ENCODE measurements at places on chromosomes 2 and 18.

DNA sequence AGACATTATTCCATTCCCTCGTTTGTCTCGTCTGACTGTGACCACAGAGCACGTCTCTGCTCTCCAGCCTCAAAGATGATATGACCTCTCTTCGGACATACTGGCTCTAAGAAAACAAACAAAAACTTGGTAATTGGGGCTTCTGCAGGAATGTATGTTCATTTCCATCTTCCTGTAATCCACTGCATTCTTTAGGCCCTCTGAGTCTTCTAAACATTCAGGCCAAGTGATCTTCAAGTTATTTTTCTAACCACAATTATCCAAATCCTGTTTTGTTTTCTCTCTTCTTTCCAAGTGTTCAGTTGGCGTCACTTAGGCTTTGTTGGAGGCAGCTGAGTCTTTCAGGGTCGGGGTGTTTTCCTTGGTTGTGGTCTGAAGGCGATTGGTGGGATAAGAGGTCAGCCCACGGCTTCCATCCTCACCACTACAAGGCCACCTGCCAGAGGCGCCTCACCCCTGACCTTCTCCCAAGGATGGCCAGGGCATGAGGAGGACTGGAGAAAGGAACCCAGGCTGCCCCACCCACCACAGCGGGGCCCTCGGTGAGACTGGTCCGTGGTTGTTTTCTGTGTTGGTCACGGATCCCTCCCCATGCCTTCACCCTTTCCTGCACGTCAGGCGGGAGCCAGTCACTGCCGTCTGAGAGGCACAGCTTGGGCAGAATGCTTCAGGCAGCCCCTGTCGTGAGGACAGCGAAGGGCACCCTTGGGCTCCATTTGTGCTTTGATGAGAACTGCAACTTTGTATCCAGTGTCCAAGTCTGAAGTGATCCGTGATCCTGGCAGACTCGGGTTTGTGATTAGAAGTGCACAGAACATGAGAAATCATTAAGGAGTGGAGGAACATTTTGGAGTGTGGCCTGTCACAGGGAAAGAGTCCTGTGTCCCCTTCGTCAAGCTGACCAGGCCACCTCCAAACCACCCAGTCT lies 88.6 kb upstream of the FHL2 start:
- no peak for DNase-seq

GRCh38 chr18:39587586-39587985 lies 2022.0 kb upstream of the CELF4 start:
- DNase-seq = no peak

- DNase-seq = no peak
Observed at GRCh38 chr2:165810418-165810817, 16.4 kb upstream of the GALNT3 start.

- DNase-seq = no peak
Observed at GRCh38 chr2:112198780-112199179, 56.1 kb downstream of the ZC3H8 start.

GRCh38 chr2:67712484-67712883 lies 315.4 kb downstream of the ETAA1 start:
- no peak for DNase-seq

GRCh38 chr2:74226648-74227213 lies 28.3 kb downstream of the MTHFD2 start:
- no peak for DNase-seq

DNA sequence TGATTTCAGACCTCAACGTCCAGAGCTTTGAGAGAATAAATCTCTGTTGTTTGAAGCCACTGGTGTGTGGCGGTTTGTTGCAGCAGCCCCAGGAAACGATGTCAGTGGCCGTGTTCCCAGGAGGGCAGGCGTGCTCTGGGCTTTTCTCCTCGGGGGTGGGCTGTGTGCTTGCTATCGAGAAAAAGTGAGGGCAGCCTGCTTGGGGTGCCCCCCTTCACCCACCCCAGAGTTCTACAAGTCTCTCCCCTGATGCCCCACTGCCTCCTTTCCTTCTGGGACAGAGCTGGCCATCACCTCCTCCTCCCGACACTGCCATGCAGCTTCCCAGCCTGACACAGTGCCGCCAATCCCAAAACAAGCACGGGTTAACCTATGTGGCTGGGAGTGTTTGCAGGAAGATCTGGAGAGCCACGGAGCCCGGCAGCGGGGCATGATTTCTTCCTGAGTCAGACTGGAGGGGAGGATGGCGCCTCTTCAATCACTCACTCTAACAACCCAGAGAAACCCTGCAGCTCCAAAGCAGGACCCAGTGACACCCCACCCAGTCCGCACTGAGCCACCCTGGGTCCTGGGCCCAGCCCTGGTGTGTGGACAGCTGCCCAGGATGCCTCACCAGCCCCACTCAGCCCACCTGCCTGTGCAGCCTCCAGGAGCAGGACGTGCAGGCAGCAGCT lies 213.7 kb upstream of the RAB6C start:
- DNase-seq = no peak

- no peak for DNase-seq
Observed at GRCh38 chr2:14998546-14998945, 366.0 kb downstream of the LRATD1 start.

DNA sequence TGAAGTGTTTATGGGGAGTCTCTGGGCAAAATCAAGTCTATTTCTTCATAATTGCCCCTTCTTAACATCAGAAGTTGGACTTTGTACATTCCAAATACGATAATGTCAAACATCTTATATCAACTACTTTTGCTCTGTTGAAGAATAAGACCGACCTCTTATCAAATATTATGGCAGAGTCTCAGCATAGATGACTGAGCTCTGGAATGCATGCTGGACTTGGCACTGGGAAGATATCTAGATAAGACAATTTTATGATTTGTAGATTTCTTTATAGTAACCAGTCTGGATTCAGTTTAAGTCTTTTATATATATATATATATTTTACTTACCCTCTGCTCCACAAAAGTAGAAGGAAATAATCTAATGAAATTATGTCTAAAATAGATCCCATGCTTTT lies 8.2 kb downstream of the APLF start:
- no peak for DNase-seq

DNA sequence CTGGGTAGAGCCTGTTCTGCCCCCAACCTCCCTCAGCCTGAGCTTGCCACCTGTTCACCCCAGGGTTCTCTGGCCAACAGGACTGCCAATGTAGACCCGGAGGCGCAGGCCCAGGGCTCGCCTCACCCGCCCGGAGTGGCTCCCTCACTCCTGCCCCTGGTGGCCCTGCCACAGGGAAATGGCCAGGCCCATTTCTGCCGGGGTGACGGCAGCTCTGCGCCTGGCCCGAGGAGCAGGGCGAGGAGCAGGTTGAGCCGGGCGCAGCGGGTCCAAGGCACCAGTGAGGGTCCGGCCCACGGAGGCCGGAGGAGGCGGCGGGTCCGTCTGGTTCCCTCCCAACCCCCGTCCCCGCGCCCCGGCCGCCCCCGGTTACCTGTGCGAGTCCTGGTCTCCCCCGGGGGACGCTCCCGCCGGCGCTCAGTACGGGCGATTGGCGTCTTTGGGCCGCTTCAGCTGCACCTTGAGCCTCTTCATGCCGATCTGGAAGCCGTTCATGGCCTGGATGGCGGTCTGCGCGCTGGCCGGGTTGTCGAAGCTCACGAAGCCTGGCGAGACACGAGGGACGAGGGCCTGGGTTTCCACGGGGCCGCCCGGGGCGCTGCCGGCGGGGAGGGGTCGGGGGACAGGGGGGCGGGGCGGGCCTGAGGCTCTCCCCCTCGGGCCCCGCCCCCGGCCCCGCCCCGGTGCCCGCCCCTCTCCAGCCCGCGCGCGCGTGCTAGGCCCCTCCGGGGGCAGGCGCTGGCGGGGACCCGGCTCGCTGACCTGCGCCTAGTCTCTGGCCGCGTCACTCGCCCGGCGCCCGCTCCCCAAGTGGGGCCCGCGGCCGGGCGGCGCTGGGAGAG lies 312.0 kb downstream of the CELF4 start:
- no peak for DNase-seq

DNA sequence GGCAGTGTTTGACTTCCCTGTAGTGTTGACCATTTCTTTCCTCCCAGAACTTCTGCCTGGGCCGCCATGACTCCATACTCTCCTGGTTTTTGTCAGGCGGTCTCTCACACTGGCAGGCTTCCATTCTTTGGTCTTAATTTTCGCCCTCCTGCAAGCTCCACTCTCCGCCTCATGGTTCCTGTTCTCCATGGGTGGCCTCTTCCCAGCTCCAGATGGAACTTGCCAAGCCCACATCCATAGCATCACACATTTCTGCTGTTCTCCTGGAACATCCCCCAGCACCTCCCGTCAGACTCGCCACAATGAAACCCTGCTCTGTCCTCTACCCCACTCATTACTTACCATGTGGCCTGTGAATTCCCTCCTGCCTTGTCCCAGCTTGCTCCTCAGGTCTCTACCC lies 896 bp upstream of the AFF3 start:
- no peak for DNase-seq

DNA sequence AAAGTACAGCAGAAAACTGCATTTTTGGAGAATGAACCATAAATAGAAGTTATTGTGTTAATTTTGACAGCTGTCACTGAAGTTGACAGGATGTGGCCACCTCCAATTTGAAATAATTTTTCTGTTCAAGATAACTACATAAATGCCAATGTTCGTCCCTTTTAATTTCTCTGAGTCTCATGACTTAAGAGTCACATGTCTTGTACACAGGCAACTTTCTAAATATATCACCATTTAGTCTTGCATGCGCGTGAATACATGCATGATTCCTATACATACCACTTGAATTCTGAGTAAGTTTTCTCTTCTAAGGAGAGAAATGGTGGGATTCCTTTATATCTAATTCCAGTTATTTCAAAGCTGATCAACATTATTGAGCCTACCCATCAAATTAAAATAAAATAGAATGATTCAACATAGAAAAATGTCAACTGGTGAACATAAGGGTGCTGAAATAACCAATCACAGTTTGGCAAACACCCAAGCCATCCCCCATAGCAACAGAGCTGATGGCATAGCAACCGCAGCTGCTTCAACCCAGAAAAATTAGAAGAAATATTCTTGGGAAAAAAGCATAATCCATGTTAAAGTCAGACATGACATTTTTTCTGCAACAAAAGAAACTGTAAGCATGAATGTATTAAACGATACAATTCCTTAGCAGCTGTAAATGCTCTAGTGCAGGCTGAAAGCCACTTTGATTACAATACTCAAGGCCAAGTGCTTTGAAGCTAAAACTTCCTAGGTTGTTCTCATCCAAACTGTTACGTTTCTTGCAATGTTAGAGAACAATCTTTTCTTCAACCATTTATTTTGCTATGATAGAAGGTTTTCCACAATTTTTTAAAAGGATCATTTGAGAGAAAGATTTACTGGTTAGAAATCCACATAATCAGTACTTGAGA lies 282.7 kb downstream of the DLGAP1 start:
- DNase-seq = no peak

GRCh38 chr18:78974115-78974761 lies 5.4 kb upstream of the SALL3 start:
- no peak for DNase-seq

DNA sequence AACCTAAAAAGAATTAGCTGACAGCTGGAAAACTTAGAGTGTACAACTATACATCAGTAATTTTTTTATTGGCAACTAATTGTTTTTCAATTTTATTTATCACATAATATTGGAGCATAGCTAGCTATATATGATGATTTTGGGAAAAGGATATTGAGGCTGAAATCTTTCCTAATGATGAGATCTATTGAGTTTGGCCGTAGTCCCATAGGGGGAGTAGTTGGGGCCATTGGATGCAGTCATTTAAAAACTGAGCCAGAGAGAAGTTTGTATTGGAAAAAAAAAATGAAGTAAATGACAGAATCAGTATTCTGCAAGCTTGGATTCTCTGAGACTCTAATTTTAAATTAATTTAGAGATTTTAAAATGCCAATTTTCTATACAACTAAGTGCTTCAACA lies 179.8 kb downstream of the LTBP1 start:
- no peak for DNase-seq

DNA sequence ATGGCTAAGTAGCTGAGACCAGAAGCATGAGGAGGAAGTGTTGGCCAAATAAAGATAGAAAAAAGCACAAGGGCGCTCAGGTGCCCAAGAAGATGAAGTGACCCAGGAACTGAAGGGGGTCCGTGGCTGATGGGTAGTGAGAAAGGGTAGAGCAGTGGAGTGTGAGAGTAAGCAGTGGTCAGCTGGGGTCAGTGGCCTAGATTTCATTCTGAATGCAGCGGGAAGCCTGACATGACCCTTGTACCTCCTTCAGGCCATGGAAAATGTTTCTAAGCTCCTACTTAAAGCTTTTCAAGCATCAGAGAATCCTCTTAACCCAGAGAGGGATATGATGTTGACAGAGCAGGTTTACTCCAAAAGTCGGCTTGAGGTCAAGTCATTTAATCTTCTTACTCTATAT lies 89.0 kb upstream of the UNC80 start:
- no peak for DNase-seq

GRCh38 chr2:129798626-129799025 lies 180.8 kb upstream of the RAB6C start:
- DNase-seq = no peak

- no peak for DNase-seq
Observed at GRCh38 chr2:236915186-236915585, 170.5 kb upstream of the COPS8 start.

DNA sequence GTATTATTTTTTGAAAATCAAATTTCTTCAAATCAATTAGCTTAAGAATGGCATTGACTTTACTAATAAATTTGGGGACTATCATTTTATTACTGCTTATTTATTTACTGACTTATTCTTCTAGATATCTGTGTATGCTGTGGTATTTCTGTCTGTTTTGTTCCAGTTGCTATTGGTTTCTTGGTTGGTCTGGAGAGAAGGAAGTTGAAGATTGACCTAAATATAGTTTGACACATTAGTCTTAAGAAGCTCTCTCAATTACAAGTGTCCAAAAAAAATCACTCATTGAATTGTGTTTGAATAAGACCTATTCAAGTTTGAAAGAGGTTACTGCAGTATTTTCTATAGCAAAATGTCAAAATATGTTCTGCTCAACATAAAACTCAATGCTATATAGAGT lies 153.3 kb upstream of the KYNU start:
- no peak for DNase-seq

DNA sequence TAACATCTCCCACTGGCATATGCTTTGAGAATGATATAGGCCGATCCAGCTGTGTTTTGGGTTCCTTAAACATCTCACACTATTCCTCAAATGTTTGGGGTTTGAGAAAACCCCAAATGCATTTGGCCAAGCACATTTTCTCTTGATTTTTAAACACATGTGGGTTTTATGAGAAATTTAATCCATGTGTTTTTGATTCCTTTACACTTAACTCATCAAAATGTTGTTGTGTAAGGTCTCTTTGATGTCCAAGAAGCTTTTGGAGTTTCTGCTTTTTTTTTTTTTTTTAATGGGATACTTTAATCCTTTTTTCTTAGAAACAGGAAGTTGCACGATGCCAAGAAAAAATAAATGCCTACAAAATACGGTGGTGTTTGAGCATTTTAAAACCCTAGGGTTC lies 339.8 kb upstream of the TCF4 start:
- no peak for DNase-seq

- DNase-seq = no peak
Observed at GRCh38 chr2:5521461-5521860, 170.7 kb upstream of the SOX11 start.

GRCh38 chr2:26850505-26850904 lies 2.6 kb downstream of the DPYSL5 start:
- DNase-seq = no peak

- no peak for DNase-seq
Observed at GRCh38 chr18:76564117-76564516, 69.1 kb upstream of the ZNF516 start.
